ENCODE measurements at places on chromosomes 7 and 10. TPM values are rescaled to one million over a fixed set of nuclear protein-coding genes. Genes with fewer than 3 reads are reported as not detected.

SAMD9L gene
- total RNA-seq = 32.4 TPM

ARPC1B gene
- 311 TPM for total RNA-seq

ITGB8 gene
- total RNA-seq = 14.2 TPM

SP4 gene
- 5.6 TPM for total RNA-seq

ZCCHC24 gene
- total RNA-seq = 31.2 TPM

CTAGE15 gene
- total RNA-seq = 0.79 TPM

OR2A7 gene
- 5.3 TPM for total RNA-seq

THSD7A gene
- total RNA-seq = 4.6 TPM

FFAR4 gene
- 4.0 TPM for total RNA-seq

HK1 gene
- 88.8 TPM for total RNA-seq

DNA sequence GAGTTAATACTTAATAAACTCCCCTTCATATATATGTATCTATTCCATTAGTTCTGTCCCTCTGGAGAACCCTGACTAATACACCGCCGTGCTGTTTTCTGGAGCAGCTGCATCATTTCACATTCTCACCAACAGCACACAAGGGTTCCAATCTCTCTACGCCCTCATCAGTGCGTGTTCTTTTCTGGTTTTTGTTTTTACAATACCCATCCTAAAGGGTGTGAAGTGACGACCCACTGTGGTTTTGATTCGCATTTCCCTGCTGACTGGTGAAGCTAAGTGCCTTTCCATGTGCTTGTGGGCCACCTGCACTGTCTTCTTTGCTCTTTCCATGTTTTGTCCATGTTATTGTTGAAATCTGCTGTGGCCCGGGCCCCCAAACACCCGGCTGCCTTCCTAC lies 11.0 kb upstream of the INSIG1 start:
- DNase-seq = no peak
- no peaks in the 10 kb centered on the region for H3K4me1 ChIP-seq
- no peak overlapping the region for H3K4me3 ChIP-seq

DNA sequence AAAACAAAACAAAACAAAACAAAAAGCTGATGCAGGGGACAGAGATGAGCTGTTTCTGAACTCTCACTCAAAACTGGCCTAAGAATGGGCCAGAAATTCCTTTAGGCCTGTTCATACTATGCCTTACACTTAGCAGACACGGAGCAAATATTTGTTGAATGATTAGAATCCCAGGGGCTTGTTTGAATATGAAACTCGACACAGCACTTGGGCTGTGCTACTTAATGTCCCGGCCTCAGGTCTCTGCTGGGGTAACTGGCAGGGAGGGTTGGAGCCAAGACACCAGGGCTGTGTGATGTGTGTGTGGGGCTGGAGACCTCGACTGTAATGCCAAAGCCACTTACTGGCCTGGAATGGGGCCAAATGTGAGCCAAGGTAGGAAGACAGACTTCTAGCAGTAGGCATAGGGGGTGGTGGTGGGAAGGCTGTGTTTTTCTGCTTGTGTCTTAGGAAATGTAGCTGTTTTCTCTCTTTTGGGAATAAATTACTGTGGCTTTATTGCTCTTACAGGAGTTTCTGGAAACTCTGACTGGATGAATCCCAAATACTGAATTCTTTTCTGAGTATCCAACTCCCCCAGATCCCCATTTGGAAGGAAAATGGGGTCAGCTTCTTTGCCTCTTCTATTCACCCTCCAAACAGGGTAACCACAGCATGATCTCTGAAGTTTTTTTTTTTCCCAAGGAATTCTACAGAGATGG lies 66.7 kb downstream of the EMX2 start:
- DNase-seq = peak; percentile 80
- no peaks in the 10 kb centered on the region for H3K36me3 ChIP-seq
- H3K27me3 ChIP-seq = peaks cover 79% of the 10 kb centered on the region
- H3K4me3 ChIP-seq = no peak overlapping the region
- peaks cover 2% of the 10 kb centered on the region for H3K4me1 ChIP-seq
- H3K27ac ChIP-seq = no peak overlapping the region

GRCh38 chr7:98256431-98256830 lies 4.4 kb upstream of the TECPR1 start:
- no peak overlapping the region for H3K4me3 ChIP-seq
- H3K36me3 ChIP-seq = peaks cover 35% of the 10 kb centered on the region
- H3K27ac ChIP-seq = no peak overlapping the region
- no peak for DNase-seq

GRCh38 chr7:99325001-99325493 lies 651 bp upstream of the ARPC1A start:
- no peak overlapping the region for H3K27ac ChIP-seq
- no peak for DNase-seq
- H3K4me3 ChIP-seq = peak overlapping the region; percentile 67
- peaks cover 47% of the 10 kb centered on the region for H3K4me1 ChIP-seq

DNA sequence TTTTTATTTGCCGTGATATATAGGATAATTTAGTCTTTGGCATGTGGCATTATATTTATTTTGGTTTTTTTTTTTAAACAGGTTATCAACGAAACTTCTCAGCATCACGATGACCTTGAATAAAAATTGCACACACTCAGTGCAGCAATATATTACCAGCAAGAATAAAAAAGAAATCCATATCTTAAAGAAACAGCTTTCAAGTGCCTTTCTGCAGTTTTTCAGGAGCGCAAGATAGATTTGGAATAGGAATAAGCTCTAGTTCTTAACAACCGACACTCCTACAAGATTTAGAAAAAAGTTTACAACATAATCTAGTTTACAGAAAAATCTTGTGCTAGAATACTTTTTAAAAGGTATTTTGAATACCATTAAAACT lies 9.1 kb downstream of the VIM start:
- H3K4me1 ChIP-seq = peaks cover 13% of the 10 kb centered on the region
- no peak overlapping the region for H3K4me3 ChIP-seq
- peaks cover 5% of the 10 kb centered on the region for H3K36me3 ChIP-seq
- no peak overlapping the region for H3K27ac ChIP-seq

DNA sequence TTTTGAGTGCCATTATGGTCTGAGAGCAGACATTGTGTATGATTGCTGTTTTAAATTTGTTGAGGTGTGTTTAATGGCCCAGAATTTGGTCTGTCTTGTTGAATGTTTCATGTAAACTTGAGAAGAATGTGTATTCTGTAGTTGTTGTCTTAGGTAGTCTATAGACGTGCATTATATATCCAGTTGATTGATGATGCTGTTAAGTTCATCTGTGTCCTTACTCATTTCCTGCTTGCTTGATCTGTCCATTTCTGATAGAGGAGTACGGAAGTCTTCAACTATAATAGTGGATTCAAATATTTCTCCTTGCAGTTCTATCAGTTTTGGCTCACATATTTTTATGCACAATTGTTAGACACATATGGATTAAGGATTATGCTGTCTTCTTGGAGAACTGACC lies 16.0 kb downstream of the PTPN12 start:
- DNase-seq = no peak
- H3K36me3 ChIP-seq = peaks cover 15% of the 10 kb centered on the region
- H3K4me1 ChIP-seq = peaks cover 19% of the 10 kb centered on the region
- H3K27ac ChIP-seq = no peak overlapping the region

- H3K27ac ChIP-seq = peak overlapping the region; percentile 25
- H3K4me1 ChIP-seq = no peaks in the 10 kb centered on the region
- no peak overlapping the region for H3K4me3 ChIP-seq
Measured at GRCh38 chr7:5441840-5442503, 18.3 kb upstream of the TNRC18 start.

DNA sequence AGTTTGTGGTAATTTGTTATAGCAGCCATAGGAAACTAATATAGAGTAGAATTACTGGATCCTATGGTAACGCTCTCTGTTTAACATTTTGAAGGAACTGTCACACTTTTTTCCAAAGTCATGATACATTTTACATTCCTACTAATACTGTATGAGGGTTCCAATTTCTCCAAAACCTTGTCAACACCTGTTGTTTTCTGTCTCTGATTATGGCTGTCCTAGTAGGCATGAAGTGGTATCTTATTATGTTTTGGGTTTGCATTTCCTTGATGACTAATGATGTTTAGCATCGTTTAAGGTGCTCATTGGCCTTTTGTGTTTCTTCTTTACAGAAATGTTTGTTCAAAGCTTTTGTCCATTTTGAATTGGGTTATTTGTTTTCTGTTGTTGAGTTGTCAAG lies 69.6 kb downstream of the VPS50 start:
- H3K4me1 ChIP-seq = no peaks in the 10 kb centered on the region
- no peak overlapping the region for H3K27ac ChIP-seq
- H3K27me3 ChIP-seq = no peaks in the 10 kb centered on the region
- no peak overlapping the region for H3K4me3 ChIP-seq
- DNase-seq = no peak

DNA sequence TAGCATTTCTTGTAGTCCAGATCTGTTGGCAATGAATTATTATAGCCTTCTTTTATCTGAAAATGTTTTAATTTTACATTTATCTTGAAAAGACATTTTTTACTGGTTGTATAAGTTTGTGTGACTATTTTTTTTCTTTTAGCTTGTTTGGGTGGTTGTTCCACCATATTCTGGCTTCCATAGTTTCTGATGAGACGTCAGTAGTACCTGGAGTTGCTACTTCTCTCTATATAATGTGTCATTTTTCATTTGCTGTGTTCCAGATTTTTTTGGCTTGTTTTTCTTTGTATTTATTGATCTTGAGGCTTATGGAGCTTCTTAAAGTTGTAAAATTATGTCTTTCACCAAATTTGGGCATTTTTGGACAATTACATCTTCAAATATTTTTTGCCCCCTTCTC lies 168.8 kb downstream of the DNAJB6 start:
- no peak overlapping the region for H3K4me3 ChIP-seq
- H3K27me3 ChIP-seq = no peaks in the 10 kb centered on the region
- H3K36me3 ChIP-seq = no peaks in the 10 kb centered on the region
- DNase-seq = no peak

DNA sequence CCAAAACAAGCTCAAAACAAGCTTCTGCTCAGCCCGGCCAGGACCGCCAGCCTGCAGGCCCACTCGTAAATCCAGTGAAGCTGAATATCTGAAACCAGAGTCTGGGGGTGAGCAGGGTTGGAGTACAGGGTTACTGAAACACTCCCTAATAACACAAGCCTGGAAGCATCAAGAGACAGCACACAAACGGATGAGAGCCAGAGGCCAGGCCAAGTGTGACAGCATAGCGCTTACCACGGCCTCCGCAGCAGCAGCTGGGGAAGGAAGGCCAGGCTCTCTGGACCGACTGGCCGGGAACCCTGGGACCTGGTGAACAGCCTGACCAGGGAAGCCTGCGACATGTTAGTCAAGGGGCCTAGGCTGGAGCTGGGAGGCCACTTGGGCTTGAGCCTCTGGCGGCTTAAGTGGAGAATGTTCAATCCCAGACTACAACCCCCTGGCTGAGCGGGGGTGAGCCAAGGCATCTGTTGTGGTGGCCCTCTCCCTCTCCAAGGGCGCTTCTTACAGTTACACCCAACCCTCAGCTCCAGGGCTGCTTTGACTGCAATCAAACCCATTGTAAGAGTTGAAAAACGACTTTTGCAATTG lies 21.7 kb upstream of the RNF32 start:
- DNase-seq = no peak
- H3K4me1 ChIP-seq = no peaks in the 10 kb centered on the region
- H3K36me3 ChIP-seq = no peaks in the 10 kb centered on the region
- no peak overlapping the region for H3K4me3 ChIP-seq

DNA sequence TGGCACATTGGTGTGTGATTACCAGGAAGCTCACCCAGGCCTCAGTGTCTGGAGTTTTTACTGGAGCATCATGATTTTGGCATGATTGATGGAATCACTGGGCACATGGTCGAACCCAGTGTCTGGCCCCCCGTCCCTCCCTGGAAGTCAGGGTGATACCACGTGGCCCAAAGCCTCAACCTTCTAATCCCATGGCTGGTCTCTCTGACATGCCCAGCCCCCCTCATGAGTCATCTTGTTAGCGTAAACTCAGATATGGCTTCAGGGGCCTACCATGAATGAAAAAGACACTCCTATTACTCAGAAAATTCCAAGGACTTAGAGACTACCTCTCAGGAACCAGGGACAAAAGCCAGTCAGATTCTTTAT lies 109.3 kb downstream of the GRK5 start:
- H3K4me1 ChIP-seq = peaks cover 6% of the 10 kb centered on the region
- no peaks in the 10 kb centered on the region for H3K36me3 ChIP-seq
- H3K27me3 ChIP-seq = no peaks in the 10 kb centered on the region
- DNase-seq = no peak

DNA sequence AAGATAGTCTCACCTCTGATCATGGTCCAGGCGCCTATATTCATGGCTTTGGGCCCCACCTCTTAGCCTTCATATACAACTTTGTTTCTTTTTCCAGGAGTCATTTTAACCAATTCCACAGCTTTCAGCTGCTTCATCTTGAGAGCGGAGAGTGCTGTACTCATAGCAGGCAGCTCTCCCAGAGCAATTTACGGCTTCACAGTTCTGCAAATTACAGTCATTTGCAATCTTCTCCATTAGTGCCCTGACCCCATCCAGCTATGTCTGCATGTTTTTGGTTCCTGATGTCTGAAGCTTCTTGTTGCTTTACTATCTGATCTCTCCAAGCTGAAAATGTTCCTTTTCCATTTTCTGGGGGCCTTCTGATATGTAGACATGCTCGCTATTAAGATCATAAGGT lies 18.0 kb upstream of the MEST start:
- no peak overlapping the region for H3K4me3 ChIP-seq
- no peak overlapping the region for H3K27ac ChIP-seq
- DNase-seq = no peak
- no peaks in the 10 kb centered on the region for H3K27me3 ChIP-seq
- no peaks in the 10 kb centered on the region for H3K36me3 ChIP-seq

GRCh38 chr10:83961620-83962019 lies 177.7 kb upstream of the GHITM start:
- no peaks in the 10 kb centered on the region for H3K27me3 ChIP-seq
- no peaks in the 10 kb centered on the region for H3K4me1 ChIP-seq
- H3K27ac ChIP-seq = no peak overlapping the region

GRCh38 chr7:65925040-65925439 lies 52.2 kb downstream of the VKORC1L1 start:
- no peaks in the 10 kb centered on the region for H3K4me1 ChIP-seq
- H3K36me3 ChIP-seq = no peaks in the 10 kb centered on the region
- no peak overlapping the region for H3K4me3 ChIP-seq

DNA sequence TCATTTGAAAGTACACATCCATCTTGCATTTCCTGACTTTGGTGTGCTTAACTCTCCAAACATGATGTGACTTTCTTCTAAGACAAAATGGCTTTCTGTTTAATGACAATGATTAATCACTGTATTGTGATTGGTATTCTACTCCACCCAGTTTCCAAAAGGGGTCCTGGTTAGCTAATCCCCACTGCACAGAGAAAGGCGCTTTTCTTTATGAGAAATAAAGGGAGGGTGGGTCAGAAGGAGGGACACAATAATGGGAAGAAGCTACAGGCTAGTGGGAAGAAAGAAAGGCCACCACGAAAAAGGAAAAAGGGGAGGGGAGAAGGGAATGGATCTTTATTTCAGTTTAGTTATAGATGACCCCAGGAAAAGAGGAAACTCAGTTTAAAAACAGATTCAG lies 69.2 kb downstream of the PRTFDC1 start:
- peak overlapping the region; percentile 1 for H3K27ac ChIP-seq
- DNase-seq = no peak
- H3K27me3 ChIP-seq = no peaks in the 10 kb centered on the region
- H3K4me3 ChIP-seq = no peak overlapping the region
- H3K4me1 ChIP-seq = no peaks in the 10 kb centered on the region

GRCh38 chr7:141003172-141004065 lies 11.3 kb downstream of the MRPS33 start:
- no peak overlapping the region for H3K27ac ChIP-seq
- H3K36me3 ChIP-seq = peaks cover 29% of the 10 kb centered on the region
- no peak for DNase-seq
- H3K4me1 ChIP-seq = no peaks in the 10 kb centered on the region
- no peaks in the 10 kb centered on the region for H3K27me3 ChIP-seq

- no peak for DNase-seq
- H3K36me3 ChIP-seq = no peaks in the 10 kb centered on the region
- no peak overlapping the region for H3K27ac ChIP-seq
- H3K4me3 ChIP-seq = no peak overlapping the region
Measured at GRCh38 chr7:19061331-19061730, 56.1 kb downstream of the TWIST1 start.
